Activated T-cell treated with anti-CD3 and anti-CD28 coated beads for 48 hours (primary cell): ENCODE measurements at places on chromosomes 11 and 22.

DNA sequence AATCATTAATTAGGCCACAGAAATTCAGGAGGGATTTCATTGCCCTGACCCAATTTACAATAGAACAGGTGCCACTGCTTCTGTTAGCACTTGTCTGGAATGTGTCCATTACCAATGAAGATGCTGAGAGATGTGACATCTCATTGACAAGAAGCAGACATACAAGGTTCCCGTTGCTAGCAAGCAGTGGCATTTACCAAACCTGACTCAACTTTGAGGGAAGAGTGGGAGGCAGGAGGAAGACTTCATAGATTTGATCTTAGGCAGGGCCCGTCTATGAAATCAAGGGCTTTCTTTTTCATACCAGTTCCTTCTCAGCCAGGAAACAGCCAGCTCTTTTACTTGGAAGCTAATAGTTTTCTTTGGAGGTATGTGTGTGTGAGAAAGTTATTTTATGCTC is 280.2 kb downstream of the NELL1 start:
- no peak for DNase-seq

DNA sequence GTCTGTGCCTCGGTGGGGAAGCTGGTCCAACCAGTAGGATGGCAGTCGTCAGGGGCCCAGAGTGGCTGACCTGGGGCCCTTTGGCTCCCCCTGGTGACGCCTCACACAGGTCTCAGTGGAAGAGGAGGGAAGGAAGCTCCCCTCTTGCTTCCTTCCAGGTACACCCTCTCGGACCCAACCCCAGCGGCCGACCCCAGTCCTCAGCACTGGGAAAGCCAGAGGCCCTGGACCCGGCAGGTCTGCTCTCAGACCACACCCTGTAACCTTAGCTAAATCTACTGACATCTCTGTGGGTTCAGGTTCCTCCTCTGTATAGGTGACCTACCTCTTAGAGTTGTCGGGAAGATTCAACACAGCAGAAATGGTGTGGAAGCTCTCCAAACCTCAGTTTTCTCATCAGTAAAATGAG is 3.4 kb upstream of the SCUBE1 start:
- DNase-seq, result peak; percentile 56

GRCh38 chr11:206526-207207 is 532 bp downstream of the BET1L start:
- DNase-seq, result no peak

- DNase-seq, result peak; percentile 38
These were observed 1.5 kb downstream of the IGSF9B start for GRCh38 chr11:133955081-133955891.

GRCh38 chr11:36187622-36188021 is 101.6 kb downstream of the COMMD9 start:
- no peak for DNase-seq

DNA sequence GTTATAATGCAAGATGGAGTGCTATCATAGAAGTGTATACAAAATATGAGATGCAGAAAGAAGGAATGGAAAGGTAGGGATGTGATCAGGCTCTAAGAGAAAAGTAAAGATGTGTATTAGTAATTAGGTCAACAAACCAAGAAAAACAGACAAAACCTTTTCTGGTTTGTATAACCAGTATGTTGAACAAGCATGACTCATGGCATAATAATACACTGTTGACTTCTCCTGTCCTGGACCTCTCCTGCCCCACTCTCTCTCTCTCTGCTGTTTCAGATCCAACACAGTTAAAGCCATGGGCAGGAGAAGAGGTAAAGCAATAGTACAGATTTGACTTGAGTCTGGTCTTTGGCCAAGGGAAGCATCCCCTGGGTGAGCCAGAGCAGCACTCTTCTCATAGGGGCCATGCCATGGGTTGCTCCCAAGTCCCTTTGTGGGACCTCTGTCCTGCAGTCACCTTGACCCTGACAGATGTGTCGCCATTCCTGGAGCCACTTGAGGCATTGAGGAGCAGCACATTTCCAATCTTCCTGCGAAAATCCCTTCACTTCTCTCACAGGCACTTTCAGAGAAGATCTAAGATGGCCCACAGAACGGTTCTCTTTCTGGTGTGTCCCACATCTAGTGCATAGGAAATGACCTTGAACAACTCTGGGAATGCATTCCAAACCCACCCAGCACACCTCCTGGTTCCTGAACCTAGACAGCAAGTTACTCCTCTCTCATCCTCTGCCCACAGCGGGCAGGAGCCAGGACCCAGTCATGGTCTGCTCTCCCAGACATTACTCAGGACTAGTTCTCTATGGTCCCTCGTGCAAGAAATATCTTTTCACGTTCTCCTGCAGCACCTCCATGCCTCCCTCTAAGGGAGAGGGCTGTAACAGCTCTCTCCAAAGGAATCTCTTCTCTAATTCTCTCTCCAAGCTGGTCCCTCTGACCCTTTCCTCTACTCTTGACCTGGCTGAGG is 58.2 kb upstream of the PRSS23 start:
- no peak for DNase-seq

DNA sequence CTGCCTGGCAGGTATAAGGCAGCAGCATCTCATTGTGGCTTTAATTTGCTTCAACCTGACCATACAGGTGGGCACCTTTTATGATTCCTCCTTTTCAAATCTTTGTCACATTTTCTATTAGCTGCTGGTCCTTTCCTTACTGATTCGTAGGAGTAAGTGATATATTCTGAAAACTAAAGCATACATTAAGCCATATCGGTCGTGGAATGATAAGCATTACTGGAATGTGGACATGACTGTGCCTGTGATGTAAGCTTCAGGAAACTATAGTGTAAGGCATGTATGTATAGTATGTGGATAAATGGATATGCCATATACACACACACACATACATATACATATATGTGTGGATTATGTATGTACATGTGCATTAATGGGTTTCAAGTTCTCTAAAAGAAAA is 20.8 kb downstream of the YPEL1 start:
- no peak for DNase-seq

DNA sequence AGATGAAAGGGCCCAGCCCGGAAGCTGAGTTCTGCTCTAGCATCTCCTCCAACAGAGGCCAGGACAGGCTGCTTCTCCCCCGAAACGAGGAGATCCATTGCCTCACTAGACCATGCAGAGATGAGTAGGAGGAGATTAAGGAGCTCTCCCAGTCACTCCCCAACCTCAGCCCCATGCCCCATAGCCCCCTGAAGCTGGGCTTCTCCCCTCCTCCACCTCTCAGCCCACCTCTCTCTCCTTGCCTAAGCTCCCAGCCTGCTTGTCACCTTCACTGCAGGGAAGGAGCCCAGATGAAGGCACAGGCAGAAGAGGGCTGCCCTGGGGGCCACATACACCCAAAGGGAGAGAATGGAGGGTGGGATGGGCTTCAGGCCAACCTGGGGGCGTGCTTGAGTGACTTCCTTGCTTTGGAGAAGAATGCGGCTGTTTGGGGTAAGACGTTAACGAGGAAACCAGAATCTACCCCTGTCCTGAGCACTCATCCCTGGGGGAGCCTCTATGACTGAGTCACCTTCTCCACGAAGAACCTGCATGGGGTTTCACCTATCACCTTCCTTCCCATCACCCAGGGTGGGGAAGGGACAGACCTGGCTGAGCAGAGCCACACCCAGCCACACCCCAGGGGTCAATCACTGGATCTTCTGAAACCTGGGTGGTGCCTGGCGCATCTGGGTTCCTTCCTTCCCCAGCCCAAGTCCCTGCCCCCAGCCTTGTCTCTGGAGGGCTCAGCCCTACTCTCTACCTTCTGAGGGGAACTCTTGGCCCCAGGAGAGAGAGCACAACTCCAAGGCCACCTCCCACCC is 11.6 kb upstream of the GNAZ start:
- DNase-seq, result no peak

DNA sequence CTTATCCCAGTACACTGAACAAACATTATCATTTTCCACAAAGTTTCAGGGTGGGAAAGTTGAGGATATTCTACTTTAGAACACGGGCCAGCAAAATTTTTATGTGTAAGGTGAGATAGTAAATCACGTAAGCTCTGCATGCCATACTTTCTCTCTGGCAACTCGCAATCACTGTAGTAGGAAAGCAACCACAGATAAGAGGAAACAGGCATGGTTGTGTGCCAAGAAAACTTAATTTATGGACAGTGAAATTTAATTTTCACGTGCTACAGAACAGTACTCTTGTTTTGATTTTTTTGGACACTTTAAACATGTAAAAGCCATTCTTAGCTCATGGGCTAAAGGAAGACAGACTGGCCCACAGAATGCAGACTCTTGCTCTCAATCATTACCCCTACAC is 82.5 kb downstream of the LARGE1 start:
- no peak for DNase-seq

DNA sequence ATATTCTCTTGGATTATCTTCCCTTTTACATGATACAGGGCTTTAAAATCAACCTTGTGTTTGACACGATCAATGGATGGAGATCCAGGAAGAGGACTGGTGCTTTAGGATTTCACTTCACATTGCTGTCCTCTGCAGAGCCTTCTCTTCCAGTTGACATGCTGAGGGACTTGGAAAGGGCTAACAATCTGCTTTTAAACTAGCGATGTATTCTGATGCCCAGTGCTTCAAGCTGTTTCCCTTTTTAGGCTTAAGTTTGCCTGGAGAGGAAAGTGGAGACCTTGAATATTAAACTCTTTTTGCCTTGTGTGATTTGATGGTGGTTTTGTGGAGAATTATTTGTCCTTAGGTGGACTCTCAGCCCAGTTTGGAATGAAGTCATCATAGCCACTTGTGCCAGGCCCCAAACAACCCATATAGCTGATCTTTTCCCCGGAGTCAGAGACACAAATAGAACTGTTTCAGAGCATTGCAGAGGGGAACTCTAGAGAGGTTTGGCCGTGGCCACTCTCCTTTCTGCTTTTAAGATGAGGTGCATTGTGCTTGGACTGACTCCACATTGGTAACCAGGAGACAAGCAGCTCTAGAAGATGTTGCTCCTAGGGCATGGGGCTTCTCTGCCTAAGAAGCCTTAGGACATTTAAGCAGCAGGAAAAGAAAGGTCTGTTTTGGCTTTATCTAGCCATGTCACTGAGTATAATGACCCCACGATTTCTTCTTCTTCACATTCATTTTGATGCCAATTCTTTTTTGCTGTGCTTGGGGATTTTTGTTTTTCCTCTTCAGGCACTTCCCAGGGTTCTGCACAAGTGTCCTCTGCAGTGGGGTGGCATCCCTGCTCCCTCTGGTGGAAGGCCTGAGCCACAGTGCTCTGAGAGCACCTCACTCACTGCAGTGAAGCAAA is 152.8 kb downstream of the NCAM1 start:
- DNase-seq, result peak; percentile 3

- DNase-seq, result no peak
These were observed 77.5 kb upstream of the CLMP start for GRCh38 chr11:123272565-123272964.

DNA sequence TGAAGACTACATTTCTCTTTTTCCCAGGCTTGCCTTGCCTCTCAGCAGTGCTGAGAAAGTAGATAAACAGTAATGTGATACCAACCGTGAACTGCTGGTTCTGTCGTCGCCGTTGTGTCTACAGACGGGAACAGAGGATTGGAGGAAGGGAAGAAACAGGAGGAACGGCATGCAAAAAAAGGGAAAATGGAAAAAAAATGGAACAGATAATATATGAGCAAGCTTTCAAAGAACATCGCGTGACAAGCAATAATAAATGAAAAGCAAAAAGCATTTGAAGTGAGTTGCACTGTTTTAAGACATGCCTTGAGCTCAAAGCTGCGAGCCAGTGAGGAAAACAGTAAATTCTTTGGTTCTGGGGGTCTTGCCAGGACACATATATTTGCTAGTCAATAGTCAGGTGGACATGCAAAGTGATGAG is 305.9 kb downstream of the CADM1 start:
- no peak for DNase-seq

GRCh38 chr22:32917577-32918354 is 116.3 kb downstream of the TIMP3 start:
- no peak for DNase-seq
